ENCODE measurements at places on chromosomes 2 and 18.
A peak's percentile ranks its signal among the peaks of the same experiment; 100 is the strongest.

DNA sequence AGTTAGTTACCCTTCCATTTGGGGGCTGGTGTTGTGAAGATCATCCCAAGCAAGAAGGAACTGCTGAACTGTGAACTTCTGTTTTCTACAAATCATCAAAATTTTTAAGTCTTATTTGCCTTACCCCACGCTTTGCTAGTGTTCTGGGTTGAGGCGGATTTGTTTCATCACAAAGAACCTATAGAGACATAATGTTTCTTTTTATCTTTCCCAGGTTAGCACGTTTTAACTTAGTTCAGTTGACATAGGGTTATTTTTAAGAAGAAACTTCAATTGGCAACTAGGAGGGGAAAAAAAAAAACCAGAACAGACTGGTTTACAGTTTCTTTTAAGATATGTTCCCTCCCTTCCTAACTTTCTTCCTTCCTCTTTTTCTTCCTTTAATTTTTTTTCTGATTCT, 31.1 kb upstream of the CERS6 start:
- DNase-seq = no peak

DNA sequence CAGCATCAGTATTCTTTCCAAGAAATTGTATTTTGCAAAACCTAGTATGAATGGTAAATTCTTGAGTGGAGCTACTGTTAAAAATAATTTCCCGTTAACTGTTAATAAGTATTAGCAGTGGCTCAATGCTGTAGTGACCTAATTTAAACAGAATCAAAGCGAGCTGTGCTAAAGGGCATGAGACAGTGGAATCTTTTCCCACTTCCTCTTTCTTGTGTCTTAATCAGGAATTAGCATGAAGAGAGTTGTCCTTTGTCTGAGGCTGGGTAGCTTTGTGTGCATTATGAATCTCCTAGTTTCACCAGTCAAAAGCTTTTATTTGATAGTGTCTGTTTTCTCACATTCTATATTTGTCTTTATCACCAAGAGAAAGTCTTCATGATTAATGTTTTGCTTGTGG, 298.8 kb upstream of the GCFC2 start:
- DNase-seq = no peak

- DNase-seq = no peak
Observed at GRCh38 chr2:61645911-61646310, 107.8 kb upstream of the XPO1 start.

DNA sequence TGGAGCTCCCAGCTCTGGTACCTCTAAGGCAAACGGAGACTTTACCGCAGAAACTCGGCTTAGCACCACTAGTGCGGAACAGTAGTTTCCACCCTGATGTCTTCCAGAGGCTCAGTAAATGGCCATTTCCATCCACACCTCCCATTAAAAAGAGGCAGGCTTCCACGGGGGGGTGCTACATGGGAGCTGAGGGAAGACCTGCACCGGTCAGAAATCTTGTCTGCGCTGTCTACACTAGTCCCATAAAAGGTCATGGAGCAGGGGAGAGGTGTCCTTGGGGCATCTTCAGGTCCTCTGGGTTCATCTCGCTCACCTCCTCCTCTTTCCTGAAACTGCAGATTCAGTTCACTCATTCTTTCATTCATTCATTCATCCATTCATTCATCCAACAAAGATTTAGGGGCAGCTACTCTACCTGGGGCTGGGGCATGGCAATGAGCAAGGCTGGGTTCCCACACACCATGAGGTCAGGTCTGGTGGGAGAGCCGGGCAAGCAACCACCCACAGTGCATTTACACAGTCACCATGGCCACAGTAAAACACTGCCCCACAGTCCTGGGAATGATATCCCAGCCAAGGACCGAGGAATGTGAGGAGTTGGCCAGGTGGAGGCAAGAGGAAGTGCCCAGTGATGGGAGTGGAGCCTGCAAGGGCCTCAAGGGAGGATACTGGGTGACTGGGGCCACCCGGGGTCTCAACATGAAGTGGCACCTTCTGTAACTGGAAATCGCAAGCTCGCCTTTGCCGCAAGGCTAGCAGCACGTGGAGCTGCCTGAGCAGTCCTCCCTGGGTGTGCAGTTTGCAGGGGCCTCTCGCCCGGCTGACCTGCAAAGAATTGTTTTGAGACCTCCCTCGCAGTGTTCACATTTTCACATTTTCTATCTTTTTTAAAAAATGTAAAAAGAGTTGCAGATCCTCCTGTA, 180.2 kb upstream of the RAB6C start:
- no peak for DNase-seq

- DNase-seq = no peak
Observed at GRCh38 chr2:98508709-98509066, 64.0 kb downstream of the INPP4A start.

- peak; percentile 8 for DNase-seq
Observed at GRCh38 chr18:616380-616995, 19.7 kb downstream of the CLUL1 start.

- no peak for DNase-seq
Observed at GRCh38 chr2:236967499-236967783, 118.2 kb upstream of the COPS8 start.

GRCh38 chr2:205748639-205749038, 66.3 kb downstream of the NRP2 start:
- DNase-seq = no peak

- no peak for DNase-seq
Observed at GRCh38 chr2:170530284-170530745, 184.8 kb upstream of the SP5 start.

DNA sequence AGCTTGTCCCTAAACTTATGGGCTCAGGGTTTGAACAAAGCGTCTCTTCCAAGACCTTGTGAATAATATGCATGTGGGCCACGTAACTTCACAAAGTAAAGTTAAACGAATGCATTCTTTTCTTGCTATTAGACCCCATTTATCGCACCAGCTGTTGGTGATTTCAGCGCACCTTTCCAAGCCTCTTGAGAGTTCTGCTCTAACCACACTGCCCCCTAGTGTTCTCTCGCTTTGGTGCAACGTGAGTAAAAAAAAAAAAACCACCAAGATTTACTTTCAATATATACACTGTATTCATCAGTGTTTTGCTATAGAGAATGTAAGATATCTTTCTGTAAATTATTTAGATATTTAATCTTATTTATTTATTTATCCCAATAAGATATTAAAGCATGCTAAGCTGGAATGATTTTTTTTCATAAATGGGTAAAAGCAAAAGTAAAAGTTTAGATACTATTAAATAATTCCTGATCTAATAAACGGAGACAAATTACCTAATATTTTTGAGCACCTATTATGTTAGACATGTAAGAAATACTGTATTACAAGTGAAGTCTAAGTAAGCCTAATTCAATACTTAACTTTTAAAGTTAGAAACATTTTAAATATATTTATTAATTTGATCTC, 459.5 kb downstream of the DLGAP1 start:
- peak; percentile 14 for DNase-seq

GRCh38 chr18:74255131-74255616, 36.6 kb downstream of the CYB5A start:
- no peak for DNase-seq

DNA sequence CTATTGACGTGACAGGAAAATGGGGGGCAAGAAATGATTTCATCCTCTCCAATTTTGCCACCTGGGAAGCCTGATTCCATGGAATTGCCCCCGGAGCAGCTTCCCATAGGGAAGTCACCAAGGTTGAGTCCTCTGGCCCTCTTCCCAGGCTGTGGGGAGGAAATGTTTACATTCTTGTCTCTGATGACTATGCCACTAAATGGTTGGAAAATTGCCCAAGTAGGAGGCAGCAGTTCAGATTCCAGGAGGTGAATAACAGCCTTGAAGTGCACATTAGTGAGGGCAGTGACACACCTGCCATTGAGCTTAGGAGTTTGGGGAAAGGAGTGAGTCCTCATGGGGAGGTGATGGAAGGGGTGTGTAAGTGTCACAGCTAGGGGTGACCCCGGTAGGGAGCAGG, 449.2 kb upstream of the DCC start:
- DNase-seq = no peak

GRCh38 chr2:54052825-54053718, 62.3 kb upstream of the ACYP2 start:
- no peak for DNase-seq

DNA sequence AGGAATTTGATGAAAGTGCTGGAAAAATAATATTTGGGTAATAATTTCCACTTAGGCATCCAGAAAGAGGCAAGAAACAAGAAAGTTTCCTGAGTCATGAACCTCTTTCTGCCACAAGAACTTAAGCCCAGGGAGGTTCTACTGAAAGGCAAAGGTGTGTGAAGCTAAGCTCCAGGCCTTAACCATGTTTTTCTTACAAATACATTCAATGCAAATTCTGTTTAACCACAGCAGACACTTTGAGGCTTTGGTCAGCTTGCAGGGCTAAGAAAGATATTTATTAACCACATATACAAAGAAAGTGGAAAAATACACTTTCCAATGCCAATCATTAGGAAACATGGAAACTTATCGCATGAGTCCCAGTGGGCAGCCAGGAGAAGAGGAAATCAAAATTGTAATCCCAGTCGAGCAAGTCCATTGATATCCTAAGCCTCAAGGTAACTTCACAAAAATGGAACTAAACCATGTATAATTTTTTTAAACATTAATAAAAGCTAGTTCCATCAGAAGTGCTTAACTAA, 68.3 kb downstream of the PIEZO2 start:
- no peak for DNase-seq

DNA sequence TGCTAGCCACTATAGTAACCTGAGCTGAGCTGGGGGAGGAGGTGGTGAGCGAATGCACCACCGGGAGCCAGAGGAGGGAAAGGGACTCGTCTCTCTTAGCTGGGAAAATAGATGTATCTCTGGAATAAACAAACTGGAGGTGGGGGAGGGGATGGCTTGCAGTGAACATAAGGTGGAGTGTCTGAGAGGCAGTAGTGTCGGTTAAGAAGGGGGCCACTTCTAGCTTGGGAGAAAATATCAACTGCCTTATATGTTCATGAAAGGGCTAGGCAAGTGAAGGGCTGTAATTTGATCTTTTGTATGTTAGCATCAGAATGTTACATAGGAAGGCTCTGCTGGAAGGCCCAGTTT, 2.2 kb downstream of the SETBP1 start:
- no peak for DNase-seq

DNA sequence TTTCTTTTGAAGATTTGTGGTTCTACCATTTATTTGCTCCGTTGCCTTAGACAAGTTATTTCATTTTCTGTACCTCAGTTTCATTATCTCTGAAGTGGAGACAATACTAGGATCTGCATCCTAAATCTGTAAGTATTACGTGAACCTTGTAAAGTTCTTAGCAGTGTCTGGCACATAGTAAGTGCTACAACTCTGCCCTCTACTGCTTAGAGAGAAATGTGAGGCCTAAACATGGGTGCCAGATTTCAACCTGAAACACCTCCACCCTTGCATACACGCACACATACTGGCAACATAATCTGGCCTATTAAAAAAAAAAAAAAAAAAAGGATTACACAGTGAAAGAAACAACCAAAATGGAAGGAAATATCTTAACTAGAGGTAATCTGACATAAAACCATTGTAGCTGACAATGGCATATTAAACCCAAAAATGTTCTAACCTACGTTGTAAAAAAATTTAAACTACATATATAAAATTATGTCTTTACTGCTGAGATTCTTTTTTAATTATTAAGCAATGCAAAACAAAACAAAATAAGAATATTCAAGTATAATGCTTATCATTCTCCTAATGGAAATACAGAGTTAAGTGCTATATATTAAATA, 132.6 kb downstream of the MAP2 start:
- peak; percentile 33 for DNase-seq

GRCh38 chr2:48113767-48114166, 207.5 kb upstream of the FBXO11 start:
- DNase-seq = no peak

DNA sequence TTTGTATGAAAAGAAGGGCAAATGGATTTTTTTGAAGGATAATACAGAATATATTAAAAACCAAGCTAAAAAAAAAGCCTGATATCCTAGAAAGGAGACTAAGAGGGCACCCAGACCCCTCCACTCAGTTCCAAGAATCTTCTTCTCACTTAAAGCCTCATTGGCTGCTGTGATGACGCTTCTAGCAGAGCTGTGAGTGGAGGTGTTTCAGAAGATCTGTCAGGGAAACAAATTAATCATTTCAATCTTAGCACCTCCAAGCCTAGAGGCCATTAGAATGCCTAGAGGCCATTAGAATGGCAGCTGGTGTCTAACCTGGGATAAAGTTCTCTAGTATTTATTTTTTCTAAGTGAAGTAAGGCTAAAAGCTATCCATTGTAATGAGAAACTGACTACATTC, 164.2 kb upstream of the TMEM200C start:
- no peak for DNase-seq

GRCh38 chr18:5975111-5976002, 80.0 kb upstream of the TMEM200C start:
- peak; percentile 60 for DNase-seq

Data from germinal center (tissue), 1 donor.